ENCODE measurements at places on chromosomes 12 and 14.

DNA sequence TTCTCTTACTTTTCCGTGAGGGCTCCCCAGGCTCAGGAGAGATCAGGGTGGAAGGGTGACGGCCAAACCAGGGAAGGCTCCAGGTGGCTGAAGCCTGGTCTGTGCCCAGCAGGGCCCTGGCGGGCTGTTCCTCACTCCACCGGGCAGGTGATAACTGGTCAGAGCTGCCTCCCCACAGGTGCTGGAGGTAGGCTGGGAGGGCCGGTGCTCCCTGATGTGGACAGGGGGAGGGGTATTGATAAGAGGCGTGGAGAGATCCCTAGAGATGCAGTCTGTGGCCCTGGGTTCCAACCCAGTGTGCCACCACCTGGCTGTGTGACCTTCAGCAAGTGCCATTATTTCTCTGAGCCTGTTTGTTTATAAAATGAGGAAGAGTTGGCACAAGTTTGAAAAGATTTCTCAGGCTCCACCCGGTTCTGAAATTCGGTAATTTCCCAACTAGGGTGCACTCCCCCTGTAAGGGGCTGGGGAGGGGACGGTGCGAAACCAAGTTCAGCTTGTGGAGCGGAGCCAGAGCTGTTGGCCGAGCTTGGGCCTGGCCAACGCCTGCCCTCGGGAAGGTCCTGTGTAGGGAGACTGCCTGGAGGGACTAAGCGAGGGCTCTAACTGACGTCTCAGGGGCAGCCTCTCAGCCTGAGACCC lies 1.0 kb upstream of the NR4A1 start:
- DNase-seq: no peak

- peak; percentile 44 for DNase-seq
These were observed 815 bp downstream of the NID2 start for GRCh38 chr14:52067873-52068614.

GRCh38 chr14:38090506-38090905 lies 117.2 kb upstream of the SSTR1 start:
- DNase-seq: no peak

- DNase-seq: no peak
These were observed 90.3 kb downstream of the CRADD start for GRCh38 chr12:93767524-93767863.

DNA sequence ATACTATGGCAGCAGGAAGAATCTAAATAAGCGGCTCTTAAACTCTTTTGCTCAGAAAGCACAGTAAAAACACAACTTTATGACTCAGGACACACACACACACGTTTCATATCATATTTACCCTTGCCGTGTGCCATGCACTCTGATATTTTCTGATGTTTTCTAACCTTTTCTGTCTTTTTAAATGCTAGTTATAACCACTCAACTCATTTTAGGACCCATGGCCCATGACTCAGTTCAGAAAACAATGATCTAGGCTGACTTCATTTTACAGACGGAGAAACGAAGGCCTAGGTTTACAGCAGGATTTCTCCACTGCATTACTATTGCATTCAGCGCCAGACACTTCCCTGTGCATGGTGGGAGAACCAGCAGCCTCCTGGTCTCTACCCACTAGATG lies 9.1 kb downstream of the VWF start:
- no peak for DNase-seq

- DNase-seq: no peak
These were observed 36.5 kb downstream of the FOS start for GRCh38 chr14:75315144-75315543.

GRCh38 chr12:124347335-124347734 lies 52.4 kb downstream of the RFLNA start:
- DNase-seq: no peak

DNA sequence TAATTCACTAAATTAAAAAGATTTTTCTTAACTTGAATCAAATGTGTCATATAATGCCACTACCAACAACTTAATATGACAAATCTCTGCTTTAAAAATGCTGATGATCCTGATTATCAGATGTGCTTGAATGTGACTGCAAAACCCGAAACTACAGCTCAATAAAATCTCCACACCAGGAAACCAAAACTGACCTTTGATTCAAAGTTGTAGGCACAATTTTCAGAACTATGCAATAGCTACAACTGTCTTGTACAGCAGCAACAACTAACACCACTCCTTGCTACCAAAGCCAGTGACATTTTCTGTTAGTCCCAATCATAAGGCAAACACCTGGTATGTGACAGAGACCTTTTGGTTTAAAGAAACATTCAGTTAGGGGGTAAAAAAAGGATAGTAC lies 147.3 kb downstream of the CEP83 start:
- no peak for DNase-seq

- DNase-seq: no peak
These were observed 12.1 kb downstream of the TCL1B start for GRCh38 chr14:95698287-95698686.

DNA sequence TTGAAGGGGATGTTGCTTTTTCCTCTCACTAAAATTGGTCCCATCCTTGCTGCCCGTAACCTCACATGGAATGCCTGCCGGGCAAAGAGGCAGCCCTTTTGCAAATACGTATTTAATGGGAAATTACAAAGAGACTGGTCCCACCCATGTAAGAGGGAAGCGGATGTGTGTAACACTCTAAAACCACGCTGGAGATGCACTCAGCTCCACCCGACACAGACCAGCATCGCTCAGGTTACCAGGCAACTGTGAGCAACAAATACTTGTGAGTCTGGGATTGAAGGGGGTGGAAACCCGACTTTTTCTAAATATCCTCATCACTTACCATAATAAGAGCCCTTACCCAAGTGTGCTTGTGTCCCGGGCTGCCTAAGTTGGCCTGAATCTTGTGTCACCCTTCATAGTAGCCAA lies 47.7 kb downstream of the ELK3 start:
- DNase-seq: no peak

DNA sequence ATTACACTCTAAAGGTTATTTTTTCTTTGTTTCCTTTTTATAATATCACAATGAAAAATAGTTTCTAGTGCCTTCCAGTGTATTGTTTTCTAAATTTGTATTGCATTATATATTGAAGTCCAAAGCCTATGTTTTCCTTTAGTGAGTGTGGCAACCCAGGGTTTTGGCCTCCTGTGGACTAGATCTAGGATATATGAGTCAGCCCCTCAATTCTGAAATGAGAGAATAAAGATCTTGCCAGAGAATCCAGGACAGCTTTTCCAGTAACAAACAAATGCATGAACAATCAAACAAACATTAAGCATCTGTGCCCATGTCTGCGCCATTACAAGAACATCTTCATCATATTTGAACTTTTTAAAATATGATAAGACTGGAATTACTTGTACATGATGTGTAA lies 70.7 kb upstream of the SSTR1 start:
- DNase-seq: no peak

- DNase-seq: no peak
These were observed 148.7 kb downstream of the DYRK2 start for GRCh38 chr12:67797185-67797741.

GRCh38 chr12:21353487-21353886 lies 18.8 kb upstream of the SLCO1A2 start:
- DNase-seq: no peak

GRCh38 chr12:73414926-73415325 lies 1122.7 kb upstream of the ATXN7L3B start:
- no peak for DNase-seq

DNA sequence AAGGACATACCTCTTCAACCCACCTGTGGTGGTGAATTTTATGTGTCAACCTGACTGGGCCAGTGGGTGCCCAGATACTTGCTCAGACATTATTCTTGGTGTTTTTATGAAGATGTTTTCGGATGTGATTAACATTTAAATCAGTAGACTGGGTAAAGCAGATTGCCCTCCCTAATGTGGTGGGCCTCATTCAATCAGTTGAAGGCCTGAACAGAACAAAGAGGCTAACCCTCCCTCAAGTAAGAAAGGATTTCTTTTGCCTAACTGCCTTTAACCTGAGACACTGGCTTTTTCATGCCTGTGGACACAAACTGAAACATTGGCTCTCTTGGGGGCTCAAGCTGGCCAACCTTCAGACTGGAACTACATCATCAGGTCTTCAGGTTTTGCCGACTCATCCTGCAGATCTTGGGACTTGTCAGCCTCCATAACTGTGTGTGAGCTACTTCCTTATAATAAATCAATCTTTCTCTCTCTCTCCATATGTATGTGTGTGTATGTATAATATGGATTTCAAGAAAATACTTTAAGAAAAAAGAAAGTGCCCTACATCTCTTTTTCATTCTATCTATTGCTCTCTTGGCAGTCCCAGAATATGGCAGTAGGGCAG lies 39.4 kb downstream of the RTN1 start:
- no peak for DNase-seq
